ENCODE measurements at places on chromosomes 1 and 21.

DNA sequence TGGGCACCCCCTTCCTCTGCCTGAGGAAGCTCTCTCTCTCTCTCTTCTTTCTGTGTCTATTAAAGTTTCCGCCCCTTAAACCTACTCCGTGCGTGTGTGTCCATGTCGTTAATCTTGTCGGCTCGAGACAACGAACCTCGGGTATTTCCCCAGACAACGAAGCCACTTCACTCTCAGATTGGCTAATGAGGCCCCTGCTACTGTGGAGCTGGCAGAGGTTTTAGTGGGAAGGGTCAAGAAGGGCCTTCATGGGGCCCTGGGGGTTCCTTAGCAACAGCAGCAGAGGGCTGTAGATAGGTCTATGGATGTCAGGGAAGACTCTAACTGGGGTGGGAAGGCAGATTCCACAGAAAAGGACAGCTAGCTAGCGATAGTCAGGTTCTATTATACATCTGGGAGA, 239.8 kb upstream of the RAB4A start:
- no peak for DNase-seq

DNA sequence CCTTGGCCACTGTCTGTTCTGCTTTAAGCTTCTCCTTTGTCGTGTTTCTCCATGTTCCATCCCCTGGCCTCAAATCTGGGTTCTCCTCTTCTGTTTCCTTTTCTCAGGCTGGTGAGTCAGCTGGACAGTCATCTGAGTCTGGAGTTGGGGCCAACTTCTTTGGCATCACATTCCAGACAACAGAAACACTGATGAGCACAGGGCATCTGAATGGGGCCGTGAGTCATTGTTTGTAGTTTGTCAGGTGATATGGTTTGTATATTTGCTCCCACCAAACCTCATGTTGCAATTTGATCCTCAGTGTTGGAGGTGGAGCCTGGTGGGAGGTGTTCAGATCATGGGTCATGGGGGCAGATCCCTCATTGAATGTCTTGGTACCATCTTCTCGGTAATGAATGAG, 14.3 kb upstream of the OLIG2 start:
- peak; percentile 65 for DNase-seq

DNA sequence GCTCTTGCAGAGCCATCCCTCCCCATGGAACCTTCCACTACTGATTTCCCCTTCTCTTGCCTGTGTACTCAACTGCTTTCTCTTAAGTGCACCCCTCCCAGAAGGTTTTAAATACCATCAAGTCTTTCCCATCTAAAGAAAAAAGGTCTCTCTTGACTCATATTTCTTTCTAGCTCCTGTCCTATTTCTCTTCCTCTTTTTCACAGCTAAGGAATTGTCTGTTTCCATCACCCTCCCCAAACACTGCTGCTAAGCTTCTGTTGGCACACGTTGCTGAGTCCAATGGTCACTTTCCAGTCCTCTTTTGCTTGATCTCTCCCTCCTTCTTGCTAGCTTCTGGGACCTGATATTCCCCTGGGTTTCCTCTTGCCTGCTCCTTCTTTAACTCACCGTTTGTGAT, 13.3 kb upstream of the GNL2 start:
- DNase-seq: no peak

- DNase-seq: no peak
Observed at GRCh38 chr1:71193153-71193552, 112.3 kb upstream of the ZRANB2 start.

DNA sequence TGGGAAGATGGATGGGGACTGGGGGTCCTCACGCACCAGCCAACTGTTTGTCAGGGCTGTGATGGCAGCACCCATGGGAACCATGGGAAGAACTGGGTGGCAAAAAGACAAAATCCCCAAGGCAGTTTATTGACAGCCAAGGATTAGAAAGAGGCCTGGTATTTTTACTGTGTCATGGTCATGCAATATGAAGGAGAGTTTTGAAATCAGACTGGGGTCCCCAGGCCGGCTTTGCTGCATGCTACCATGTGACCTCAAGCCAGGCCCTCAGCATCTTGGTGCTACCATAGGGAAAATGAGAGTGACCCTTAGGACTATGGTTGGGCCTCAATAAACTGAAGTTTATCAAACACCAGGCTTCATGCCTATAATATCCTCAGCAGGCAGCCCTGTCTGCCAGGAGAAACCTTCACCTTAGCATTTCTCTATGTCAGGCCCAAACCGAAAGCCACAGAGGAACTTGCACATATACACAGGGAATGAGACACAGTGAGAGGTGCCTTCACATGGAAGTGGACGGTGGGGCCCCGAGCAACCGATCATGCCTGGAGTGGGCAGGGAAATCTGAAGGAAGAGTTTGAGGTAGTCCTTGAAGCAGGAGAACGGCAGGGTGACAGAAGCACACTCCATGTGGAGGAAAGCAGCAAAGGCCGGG, 203.2 kb downstream of the HIVEP3 start:
- DNase-seq: no peak

DNA sequence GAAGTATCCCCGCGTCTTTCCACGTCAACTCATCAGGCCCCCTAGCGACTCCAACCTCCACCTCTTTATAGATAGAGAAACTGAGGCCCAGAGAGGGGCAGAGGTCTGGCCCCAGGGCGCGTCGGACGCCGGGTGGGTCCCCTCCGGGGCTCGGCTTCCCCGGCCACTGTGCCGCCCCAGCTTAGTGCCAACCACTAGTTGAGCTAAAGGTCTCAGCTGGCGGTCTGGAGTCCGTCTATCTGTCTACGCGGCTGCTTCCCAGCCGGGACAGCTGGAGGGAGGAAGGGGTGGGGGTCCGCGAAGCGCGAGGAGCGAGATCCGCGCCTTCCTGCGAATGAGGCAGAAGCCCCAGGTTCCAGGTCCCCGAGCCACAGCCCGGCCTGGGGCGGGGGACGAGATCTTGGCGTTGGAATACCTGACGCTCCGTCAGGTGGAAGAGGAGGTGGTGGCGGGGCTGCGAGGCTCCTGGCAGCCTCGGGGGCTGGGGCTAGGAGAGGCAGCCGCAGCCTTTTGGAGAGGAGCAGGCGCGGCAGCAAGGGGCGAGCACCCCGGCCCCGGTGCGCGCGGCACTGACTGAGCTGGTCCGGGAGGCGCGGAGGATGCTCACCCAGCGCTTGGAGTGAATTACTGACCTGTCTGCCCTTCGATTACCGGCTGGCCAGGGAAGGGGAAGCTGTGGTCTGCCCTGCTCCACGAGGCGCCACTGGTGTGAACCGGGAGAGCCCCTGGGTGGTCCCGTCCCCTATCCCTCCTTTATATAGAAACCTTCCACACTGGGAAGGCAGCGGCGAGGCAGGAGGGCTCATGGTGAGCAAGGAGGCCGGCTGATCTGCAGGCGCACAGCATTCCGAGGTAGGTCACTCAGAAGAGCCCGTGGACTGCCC, 937 bp downstream of the PODN start:
- DNase-seq: no peak

- no peak for DNase-seq
Observed at GRCh38 chr1:10319750-10320149, 79.1 kb upstream of the PGD start.

DNA sequence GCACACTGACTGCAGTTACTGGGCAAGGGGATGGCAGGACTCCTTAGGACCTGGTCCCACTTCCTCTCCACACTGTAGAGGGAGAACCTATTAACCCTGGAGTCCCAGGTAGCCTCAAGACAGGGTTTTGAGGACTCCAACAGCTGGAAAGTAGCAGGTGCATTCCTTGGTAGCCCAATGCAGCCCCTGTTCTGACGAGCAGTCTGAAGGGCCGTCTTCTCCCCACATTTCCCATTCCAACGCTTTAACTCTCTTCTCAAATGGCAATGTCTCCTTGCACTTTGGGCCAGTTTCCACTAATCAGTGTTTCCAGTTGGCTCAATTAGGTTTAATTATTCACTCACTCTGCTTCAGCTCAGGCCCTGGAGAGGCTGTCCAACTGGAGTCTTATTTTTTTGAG, 8.8 kb upstream of the INPP5B start:
- DNase-seq: no peak

DNA sequence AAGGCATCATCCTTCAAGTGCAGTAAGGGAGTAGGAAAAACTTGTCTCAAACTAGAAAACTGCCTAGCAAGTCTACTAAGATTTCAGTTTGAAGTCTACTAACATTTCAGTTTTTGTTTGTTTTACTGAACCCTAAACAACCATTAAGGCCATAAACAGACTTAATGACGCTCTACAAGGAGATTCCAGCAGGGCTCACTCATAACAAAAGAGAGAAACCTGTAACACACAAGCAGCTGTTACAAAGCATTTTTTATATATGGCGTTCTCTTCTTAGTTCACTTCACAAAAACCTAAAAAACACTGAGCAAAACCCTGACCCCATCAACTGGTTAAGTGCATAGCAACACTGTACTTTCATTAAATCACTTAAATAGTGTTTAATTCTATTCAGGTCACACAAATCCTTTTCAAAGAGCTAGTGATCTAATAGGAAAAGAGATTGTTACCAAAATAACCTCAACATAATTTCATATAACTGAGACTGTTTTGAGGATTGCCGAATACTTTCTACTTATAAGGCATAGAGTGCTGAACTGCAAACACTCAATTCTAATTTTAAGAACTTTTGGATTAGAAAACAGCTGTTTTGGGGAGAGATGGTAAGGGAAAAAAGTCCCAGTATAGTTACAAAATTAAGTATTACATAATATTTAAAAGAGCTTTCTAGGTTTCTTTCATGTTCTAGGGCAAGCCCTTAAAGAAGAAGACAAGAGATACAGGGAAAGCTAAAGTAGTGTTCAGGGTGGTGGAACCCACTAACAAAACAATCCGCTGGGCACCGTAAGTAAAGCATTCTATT, 1.4 kb downstream of the B3GALNT2 start:
- no peak for DNase-seq

- DNase-seq: no peak
Observed at GRCh38 chr1:242877229-242877628, 352.7 kb upstream of the PLD5 start.

DNA sequence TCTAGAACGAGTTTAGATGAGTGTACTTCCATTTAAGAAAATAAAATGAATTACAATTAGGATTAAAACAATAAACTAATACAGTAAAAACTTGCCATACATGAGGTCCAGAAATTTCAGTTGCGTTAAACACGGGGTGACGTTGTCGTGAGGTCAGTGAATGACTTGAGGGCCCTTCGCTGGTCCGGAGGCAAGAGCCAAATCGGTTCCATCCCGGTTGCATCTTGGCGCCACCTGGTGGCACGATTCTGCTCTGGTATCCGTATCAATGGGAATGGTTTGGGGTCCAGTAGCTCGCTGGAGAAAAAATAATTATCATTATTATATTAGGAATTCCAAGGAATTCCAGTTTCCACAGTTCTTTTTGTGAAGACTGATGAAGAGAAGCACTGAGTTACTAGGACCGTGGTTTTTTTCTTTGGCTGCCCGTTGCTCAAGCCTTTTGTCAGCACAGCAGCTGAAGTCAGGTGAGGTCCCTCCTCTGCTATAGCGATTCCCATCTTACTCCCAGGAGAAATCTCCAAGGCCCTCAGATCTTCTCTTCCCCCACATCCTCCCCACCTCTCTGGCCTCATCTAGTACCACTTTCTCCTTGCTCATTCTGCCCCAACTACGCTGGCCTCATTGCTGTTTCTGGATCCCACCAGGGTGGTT, 161.4 kb downstream of the SLC35F3 start:
- peak; percentile 59 for DNase-seq

DNA sequence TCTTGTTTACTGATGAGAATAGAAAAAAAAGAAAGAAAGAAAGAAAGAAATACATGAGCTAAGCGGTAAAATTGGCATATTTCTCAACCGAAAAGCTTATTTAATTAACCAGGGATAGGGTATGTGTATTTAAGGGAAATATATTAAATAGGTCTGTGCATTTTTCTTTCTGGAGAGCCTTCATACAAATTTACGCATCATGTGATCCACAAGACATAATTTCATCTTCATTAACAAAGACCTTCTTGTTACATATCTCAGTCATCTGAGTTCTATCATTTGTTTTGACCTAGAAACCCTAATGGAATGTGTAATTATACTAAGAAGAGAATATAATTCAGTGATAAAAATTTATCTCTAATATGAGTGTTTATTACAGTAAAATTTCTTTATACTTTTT, 37.2 kb downstream of the CFH start:
- no peak for DNase-seq

DNA sequence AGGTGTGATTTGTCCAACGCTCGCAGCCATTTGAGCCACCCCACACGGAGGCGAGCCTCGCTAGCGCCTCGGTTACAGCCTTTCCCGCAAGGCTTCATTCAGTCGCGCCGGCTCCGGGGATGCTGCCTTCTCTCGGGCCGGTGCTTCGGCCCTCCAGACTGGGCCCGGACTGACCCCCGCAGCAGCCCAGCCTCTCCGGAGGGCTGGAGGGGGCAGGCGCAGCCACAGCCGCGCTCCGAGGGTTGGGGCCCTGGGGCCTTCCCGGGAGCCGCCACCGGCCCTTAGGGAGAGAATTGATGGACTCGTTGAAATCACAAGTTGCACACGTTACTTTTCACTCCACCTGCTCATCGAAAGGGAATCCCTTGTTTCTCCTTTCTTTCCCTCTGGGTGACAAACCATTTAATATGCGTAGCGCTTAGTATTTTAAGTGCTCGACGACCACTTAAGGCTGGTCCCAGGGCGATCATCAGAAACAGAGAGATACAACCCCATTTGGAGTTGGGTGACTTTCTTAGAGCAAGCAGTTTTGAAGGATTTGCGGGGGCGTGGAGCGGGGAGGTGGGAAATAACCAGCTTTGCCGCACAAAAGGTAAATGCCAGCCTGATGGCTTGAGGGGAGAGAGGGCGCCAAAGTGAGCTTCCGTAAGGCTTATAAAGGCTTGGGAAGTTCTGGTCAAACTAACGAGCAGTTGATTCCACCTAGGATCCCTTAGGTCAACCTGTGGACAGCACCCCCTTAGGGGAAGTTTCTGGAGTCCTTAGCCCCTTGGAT, 24.6 kb upstream of the ENAH start:
- DNase-seq: no peak

GRCh38 chr21:44774972-44775371, 26.6 kb downstream of the UBE2G2 start:
- DNase-seq: no peak

GRCh38 chr1:87951852-87952251, 623.2 kb downstream of the LMO4 start:
- DNase-seq: peak; percentile 77

DNA sequence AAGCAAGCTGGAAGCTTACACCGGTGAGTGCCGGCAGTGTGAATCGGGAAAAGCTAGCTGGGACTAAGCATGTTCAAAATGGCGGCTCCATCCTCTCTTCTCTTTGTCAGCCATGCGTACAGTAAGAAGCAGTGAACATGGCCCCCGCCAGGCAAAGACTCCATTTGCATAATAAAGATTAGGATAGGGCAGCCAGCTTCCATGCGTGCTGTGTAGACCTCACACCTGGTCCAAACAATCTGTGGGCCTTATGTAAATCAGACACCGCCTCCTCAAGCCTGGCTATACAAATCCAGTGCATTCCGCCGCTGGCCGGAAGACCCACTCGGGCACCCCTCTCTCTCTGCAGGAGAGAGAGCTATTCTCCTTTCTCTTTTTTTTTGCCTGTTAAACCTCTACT, 150.3 kb downstream of the TIAM1 start:
- no peak for DNase-seq

- no peak for DNase-seq
Observed at GRCh38 chr1:109625176-109625575, 5.5 kb downstream of the AMPD2 start.

- DNase-seq: peak; percentile 67
Observed at GRCh38 chr1:205920159-205920558, 23.1 kb downstream of the SLC26A9 start.
